Stimulated activated naive CD4-positive, alpha-beta T cell treated with Interleukin-2 at 50 U/mL for 16 hours (primary cell): ENCODE measurements at places on chromosomes 2 and 18.

GRCh38 chr18:75201282-75202270, 7.4 kb downstream of the PTGR3 start:
- no peak for DNase-seq

DNA sequence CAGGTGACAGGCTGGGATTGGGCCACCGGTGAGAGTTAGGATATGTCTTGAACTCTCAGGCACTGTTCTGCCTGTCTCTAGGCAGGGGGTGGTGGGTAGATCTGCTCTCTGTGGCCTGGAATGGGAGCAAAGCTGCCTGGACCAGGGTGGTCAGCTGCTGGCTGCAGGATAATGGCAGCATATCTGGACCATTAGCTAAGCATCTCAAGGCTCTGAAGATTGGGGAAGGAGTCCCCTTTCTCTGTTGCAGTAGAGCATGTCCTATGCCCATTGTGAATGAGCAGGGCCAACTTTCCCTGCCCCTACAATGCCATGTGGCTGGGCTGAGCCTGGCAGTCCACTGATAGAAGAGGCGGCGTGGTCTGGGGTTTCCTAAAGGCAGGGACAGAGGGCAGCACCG, 34.6 kb downstream of the LOXHD1 start:
- no peak for DNase-seq

- no peak for DNase-seq
These were observed 49.5 kb downstream of the ASB1 start for GRCh38 chr2:238476258-238476657.

- no peak for DNase-seq
These were observed 19.3 kb downstream of the PPP4R1 start for GRCh38 chr18:9594823-9595596.

- no peak for DNase-seq
These were observed 510.6 kb downstream of the XIRP2 start for GRCh38 chr2:167398873-167399272.

DNA sequence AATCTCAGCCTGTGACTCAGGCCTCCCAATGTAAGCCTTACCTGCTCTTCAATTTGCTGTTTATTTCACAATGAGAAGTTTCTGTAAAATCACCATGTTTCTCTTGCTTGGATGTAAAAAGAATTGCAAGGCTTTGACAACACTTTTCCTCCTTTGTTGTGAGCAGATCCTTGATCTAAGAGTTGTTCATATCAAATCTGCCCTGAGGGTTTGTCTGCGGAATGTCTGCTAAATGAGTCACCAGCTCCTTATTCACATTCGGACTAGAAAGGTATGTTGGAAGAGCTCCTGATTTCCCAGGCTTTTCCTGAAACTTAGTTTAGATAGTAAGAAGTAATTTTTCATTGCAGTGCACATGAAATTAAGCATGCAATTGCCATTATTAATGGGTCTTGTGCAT, 268.2 kb upstream of the TCF4 start:
- DNase-seq: no peak
